GM10248 (cell line): ENCODE measurements at places on chromosomes 5 and 9.
A peak's percentile ranks its signal among the peaks of the same experiment; 100 is the strongest.

- DNase-seq: no peak
Measured at GRCh38 chr9:76414661-76415060, 20.4 kb upstream of the RFK start.

GRCh38 chr5:138654281-138654867 lies 79.2 kb upstream of the HSPA9 start:
- peak; percentile 64 for DNase-seq

DNA sequence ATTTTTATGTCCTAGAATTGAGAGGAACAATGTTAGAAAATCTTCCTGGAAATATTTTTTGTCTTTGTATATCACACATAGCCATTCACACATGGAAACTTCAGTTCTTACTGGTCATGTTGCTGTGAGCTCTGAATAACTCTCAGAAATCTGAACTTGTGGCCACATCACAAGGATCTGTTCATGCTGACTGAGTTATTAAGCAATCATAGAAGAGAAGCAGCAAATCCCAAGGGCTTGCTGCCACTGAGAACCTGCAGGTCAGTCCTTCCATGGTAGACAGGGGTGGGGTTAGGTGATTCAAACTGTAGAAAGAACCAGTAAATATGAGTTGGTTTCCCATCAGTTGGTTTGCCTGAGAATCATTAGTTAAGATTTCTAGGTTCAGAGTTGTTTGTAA lies 27.6 kb downstream of the SGCD start:
- DNase-seq: no peak

GRCh38 chr9:79542735-79543620 lies 28.8 kb upstream of the TLE4 start:
- DNase-seq: no peak

DNA sequence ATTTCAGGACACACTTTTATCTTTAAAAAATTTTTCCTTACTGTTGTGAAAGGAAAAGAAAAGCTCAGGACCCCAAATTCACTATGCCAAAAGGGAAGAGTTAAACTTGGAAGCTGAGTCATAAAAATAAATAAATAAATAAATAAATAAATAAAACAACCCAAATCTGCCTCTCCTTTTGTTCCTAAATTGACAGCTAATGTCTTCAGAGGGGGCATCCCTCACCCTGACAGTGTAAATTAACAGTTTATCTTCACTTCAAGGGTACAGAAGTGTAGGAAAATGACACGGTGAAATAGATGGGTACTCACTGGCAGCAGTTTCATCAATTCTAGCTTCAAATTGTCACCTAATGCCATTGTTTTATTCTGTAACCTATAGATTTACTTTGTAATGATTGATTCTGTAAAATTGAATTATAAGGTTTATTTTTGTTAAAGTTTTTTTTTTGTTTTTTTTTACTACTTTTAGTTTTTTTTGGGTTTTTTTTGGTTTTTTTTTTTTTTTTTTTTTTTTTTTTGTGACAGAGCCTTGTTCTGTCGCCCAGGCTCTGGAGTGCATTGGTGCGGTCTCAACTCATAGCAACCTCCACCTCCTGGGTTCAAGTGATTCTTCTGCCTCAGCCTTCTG lies 18.5 kb upstream of the ANXA1 start:
- no peak for DNase-seq

DNA sequence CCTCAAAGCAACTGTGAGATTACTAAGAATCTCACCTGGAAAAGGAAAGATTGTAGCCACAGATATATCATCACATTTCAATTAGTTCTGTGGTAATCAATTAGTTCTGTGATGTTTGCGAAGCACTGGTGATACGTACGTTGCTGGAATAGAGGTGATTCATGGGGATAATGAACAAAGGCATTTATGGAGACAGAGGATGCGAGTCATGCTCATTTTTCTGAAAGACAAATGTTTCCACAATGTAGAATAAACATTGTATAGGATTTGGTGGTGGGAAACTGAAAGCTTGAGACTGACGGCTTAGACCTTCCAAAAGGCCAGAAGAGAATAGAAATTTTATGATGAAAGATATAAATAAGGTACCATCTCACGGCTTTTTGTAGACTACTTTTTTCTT lies 507.3 kb upstream of the TYRP1 start:
- DNase-seq: no peak
